ENCODE measurements at places on chromosomes 1 and 21.

DNA sequence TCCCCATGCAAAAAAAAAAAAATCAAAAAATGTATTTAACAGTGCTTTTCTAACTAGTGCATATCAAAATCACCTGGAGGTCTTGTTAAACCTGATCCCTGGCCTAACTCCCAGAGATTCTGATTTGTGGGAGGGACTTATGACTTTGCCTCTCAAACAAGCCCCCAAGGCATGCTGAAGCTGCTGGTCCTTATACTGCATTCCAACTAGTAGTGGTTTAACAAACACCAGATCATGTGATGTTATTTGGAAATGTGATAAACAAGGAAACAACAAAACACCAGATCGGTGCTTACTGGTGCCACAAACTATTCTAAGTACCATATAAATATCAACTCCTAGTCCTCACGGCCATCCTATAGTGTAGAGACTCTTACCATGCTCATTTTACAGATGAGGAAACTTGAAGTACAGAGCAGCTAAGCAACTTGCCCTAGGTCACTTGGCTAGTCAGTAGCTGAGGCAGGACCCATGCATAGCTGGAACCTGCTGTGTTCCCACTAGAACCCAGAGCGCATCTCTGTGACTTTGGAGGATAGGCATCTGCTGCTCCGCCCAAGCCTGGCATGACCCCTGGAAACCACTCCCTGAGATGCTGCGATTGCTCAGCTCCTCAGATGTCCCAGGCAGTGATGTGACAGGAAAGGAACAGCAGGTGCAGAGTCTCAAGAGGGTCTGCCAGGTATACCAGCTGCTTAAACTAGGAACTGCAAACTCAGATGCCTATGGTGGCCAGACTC lies 38.1 kb downstream of the SOX13 start:
- no peak for DNase-seq

- DNase-seq, result no peak
Observed at GRCh38 chr1:199859491-199859933, 168.0 kb upstream of the NR5A2 start.

GRCh38 chr1:171515299-171515698 lies 30.0 kb downstream of the PRRC2C start:
- no peak for DNase-seq

GRCh38 chr1:167165948-167166689 lies 54.6 kb upstream of the POU2F1 start:
- DNase-seq, result no peak

- DNase-seq, result no peak
Observed at GRCh38 chr1:76503736-76504135, 363.5 kb upstream of the ST6GALNAC5 start.

GRCh38 chr1:209107535-209107934 lies 476.0 kb upstream of the CAMK1G start:
- no peak for DNase-seq

DNA sequence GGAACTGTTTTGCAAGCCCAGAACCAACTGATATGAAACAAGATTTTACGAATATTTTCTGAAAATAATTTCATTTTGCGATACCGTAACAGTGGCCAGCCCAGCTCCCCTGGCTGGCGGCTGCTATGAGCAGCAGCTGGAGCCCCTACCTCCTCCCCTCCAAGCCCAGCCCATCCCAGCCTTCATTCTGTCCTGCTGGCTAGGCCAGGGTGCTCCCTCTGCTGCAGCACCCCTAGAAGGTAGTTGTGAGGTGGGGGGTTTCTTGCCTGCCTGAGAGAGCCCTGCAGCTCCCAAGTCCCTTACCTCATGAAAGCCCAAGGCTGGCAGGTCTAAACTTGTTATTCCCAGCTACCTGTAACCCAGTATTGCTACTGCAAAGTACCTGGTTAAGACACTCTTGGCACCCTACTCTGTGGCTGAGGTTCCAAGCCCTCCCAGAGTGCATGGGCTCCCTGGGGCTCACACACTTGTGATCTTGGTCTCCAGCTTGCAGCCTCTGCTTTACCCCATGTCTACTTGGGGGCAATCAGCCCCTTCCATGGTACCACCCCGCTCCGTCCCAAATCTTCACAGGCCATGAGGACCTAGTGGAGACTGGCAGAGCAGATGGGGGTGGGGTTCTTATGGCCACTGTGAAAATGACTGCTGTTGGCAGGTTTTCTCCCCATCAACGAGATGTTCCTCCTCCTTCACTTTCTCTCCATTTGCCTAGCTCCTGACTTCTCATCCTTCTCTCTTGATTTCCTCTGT lies 239.8 kb downstream of the TRABD2B start:
- no peak for DNase-seq
